Stimulated activated CD8-positive, alpha-beta memory T cell treated with anti-CD3 and anti-CD28 coated beads, Interleukin-15, amount 100 ng/mL, for 24 hours (primary cell): ENCODE measurements at places on chromosomes 11 and 22.
A peak's percentile ranks its signal among the peaks of the same experiment; 100 is the strongest.

- no peak for DNase-seq
Measured at GRCh38 chr11:86589204-86589603, 83.2 kb downstream of the ME3 start.

- DNase-seq: no peak
Measured at GRCh38 chr11:79422866-79423265, 18.0 kb downstream of the TENM4 start.

- DNase-seq: no peak
Measured at GRCh38 chr11:111299101-111300026, 1.0 kb downstream of the POU2AF3 start.

DNA sequence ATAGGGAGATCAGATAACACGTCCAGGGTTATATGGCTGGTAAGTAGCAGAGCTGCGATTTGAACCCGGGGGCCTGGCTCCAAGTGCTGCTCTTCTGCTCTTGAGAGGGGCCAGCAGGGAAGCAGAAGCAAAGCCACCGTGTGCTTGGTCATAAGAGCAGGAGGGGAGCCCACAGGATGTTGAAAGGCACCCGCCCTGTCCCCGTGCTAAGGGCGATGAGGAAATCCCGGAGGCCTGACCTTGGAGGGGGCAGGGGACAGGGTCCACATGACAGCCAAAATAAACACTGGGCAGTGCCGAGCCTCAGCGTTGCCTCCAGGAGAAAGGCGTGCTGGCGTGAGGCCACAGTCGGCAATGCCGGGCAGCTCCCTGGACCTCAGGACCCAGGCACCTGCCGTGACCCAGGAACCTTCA, 28.8 kb downstream of the TOM1 start:
- no peak for DNase-seq

- no peak for DNase-seq
Measured at GRCh38 chr22:43541462-43542407, 129.9 kb downstream of the MPPED1 start.

DNA sequence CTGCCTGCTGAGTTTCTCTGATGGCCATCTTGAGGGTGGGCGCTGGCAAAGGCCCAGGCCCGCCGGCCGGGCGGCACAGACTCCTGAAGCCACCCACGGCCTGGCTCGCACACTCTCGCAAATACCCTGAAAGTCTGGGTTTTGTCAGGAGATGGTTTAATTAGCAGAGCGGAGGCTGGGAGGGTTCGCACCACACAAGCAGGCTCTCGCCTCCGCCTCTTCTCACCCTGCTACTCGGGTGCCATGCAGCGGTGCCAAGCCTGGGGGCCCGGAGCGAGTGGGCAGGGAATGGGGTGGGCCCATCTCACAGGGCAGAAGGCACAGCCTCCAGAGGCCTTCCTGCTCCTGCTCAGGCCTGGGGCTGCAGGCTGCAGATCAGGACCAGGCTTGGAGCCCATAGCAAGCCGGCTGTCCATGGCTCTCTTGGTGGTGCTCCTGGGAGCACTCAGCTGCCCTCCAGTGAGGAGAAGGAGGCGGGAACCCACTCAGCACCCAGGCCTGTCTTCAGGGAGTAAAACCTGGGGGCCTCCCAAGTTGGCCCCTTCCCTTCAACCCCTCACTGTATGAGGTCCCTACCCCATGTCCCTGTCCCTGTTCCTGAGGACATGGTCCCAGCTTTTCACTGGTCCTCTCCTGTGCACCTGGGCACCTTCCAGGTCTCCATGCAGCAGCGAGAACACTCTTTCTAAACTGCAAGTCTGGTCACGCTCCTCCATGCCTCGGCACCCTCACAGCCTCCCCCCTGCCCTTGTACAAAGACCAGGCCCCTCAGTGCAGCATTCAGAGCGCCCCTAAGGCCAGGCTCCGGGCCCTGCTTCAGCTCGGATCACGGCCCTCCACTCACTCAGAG, 62.0 kb downstream of the FLRT1 start:
- no peak for DNase-seq

GRCh38 chr11:20438637-20439036, 51.1 kb downstream of the PRMT3 start:
- no peak for DNase-seq

GRCh38 chr11:70537576-70538571, 139.5 kb downstream of the CTTN start:
- DNase-seq: no peak

DNA sequence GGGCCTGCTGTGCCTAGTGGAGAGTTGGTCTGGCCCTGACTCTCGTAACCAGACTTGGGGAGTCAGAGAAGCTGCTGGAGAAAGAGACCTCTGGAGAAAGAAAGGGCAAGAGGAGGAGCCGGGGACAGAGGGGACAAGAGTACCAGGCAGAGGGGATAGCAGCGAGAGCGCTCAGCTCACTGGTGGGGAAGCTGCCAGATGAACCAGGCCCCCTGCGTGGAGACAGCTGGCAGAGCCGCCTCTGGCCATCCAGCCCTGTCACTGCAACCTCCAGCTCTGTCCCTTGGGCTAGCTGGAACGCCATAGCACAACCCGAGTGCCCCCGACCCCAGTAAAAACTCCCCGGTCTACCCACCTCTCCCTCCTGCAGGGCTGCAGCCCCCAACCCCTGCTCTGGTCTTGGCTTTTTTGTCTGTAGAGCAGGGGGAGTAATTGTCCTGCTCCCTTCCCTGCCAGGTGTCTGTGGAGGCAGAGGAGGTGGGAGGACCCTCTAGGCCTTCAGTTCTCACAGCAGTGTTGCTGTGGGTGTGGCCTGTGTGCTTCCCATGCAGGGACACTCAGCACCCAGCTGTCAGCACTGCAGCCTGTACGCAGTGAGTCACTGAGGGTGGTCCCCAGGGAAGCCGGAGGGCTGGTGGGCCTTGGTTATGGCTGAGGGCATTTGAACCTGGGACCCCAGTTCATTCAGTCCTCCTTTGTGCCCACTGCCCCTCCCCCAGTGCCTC, 4.8 kb upstream of the SUN2 start:
- DNase-seq: no peak

GRCh38 chr11:95522874-95523273, 266.7 kb downstream of the FAM76B start:
- no peak for DNase-seq

DNA sequence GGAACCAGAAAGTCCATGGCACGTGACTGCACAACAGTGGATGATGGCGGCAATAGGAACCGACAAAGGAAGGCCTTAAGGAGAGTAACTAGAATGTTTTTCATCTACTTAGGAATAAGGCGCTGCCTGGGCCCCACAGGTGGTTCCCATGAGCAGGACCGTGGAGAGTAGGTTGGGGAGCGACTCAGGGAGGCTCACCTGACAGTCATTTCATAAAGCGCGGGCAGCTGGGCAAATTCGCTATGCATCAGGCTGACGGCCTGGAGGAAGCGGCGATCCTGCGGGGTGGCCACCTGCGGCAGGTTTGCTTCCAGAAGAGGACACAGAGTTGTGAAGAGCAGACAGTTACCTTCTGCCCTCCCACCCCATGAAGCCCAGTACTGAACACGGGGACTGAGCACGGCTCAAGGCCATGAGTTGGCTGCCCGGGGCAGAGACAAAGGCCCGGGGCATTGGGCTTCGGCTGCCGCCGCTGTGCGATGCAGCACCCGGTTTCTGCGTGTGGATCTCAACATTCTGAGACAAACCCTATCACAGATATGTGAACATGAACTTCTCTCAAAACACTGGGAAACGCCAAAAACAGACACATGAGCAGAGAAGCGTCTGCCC, 25.8 kb downstream of the HPS4 start:
- no peak for DNase-seq

DNA sequence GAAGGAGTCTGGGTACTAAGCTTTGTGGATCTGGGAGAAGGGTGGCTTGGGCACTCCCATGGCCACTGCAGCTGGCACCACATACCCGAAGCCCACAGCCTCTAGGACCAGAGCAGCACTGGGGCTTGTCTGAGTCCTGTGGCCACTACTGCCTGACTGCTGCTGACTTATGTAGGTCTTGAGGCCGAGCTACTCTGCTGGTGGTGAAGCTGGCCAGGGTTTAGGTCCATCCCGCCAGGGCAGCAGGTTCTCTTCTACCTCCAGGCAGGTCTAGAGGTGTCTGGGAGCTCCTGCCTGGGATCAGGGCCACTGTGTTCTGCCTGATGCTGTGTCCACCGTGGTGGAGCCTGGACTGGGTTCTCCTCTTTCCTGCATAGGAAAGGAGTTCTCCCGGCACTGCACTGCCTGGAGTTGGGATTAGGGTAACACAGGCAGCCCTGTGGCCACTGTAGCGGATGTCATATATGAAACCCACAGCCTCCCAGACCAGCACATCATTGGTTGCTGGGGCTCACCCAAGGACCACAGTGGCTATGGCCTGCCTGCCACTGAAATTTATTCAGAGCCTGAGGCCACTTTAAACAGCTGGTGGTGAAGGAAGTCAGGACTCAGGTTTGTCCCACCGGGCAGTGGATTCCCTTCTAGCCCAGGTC, 109.8 kb upstream of the SERPIND1 start:
- no peak for DNase-seq

DNA sequence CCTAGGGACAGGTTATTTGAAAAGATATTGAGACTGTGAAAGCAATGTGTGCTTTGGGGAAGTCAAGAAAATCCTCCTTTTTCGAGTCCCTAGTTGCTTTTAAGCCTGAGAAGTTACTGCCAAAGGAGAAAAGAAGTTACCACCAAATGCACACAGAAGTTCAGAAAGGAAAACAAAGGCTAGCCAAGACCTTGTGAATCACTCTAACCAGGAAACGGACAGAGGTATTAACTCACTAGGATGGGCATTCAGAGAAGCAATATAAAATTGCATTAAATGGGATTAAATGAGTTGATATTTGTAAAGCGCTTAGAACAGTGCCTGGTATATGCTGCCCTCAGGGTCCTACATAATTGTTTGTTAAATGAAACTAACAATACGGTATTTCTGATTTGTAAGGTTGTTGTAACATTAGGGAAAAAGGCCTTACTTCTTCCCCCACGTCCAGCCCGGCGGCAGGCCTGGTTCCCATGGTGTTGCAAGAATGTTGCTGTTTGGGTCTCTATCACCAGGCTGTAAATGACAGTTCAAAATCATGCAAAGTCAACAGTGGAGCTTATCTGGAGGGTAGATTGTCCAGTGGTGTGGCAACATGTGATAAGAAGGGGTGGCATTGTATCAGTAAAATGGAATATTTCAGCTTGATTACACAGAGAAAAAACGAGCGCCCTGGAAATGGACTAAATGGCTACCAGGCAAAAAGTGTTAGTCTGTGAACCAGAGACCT, 7.1 kb downstream of the TMA7B start:
- no peak for DNase-seq

DNA sequence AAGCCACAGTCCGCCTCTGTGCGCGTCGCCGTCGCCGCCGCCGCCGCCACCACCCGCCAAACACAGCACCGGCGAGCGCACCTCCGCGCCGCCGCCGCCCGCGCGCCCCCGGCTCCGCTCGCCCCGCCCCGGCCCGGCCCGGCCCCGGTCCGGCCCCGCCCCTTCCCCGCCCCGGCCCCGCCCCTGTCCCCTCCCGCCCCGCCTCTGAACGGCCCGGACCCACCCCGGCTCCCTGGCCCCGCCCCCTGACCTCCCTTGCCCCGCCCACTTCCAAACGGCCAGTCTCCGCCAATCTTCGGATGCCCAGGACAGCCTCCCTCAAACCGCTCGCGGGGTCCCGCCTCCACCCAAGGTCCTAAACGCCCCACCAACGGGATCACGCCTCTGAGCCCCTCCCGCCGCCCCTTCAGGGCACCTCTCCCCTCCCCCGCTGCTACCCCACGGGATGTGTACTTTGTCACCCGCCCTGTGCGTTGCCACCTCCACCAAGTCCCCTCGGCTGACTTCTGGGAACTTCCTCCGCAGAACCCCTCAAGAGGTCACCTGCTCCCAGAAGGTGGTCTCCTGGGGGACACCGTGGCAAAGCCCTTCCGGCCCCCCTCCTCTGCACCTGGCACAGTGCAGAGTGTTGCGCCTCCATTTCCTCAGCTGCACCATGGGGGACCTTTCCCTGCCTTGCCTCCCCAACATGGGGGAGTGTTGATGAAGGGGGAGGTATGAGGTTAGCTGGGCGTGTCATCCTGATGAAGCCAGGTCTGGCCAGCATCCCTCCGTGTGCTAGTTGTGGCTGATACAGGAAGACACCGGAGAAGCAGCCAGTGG, at the start of gene KIAA0930:
Gene KIAA0930, minus strand, starts transcription at position 85 of the 822 bp plus-strand sequence. CDS start 191 bp downstream, outside the sequence.
- DNase-seq: peak; percentile 64

GRCh38 chr22:39179841-39180335, 27.4 kb upstream of the CBX7 start:
- DNase-seq: no peak

DNA sequence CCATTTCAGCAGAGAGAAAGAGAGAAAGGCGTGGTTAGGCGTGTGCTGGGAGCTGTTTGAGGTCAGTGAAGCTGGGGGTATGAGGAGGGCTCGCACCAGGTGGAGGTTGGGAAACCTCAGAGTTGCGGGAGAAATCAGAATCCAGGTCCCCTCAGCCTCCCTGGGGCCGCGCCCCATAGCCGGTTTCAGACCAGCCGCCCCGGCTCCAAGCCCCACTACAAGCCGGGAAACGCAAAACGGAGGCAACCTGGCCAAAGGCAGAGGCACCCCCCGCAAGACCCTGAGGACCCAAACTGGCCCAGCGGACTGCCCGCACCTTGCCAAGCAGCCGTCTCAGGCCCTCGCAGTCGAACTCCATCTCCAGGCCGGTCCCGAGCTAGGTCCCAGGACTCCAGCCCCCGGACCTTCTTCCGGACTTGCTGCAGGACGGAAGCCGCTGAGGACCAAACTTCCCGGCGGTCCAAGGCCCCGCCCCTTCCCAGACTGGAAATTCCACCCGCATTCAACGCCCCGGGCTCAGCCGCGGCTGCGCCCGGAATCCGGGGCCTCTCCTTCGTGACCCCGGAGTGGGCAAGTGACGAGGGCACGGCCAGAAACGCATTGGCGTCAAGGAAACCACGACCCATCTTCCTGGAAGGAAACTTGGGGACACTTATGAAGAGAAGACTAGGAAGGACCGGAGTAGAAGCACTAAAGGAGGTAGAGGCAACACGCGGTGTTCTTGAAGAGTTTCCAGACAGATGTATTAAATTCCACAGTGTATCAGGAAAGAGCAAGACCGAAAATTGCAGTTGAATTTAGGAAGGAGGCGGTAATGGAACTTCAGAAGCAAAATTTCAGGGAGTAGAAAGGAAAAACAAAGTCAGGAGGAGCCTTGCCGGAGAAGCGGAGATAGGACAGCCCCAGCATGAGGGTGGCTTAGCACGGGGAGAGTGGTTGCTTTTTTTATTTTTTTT, at the start of gene UEVLD:
Gene UEVLD, minus strand, starts transcription at position 438 of the 956 bp plus-strand sequence. Its CDS starts 80 bp downstream, at position 358.
- DNase-seq: peak; percentile 51

GRCh38 chr11:123159183-123159857, 35.7 kb downstream of the CLMP start:
- DNase-seq: no peak
